ENCODE measurements at places on chromosomes 16 and 17. TPM values are rescaled to one million over a fixed set of nuclear protein-coding genes. Genes with fewer than 3 reads are reported as not detected.

DNA sequence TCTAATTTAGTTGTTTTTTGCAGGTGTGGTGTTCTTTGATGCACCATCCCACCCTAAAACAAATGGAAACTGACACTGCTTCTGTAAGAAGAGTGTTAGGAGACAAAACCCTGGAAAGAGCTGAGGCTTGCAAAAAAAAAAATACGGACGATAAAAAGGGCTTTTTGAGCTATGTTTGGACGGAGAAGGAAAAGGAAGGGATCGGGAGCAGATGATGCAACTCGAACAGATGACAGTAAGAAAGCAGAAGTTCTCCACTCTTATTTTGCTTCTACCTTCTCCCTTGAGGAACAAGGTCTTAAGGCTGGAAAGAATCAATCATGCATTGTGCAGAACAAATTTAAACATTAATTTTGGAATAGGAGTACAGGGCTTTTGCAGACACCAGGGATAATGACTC lies 136.7 kb downstream of the MAF start:
- H3K27ac ChIP-seq = no peak overlapping the region
- H3K27me3 ChIP-seq = no peaks in the 10 kb centered on the region
- H3K4me3 ChIP-seq = no peak overlapping the region
- no peaks in the 10 kb centered on the region for H3K36me3 ChIP-seq
- no peaks in the 10 kb centered on the region for H3K4me1 ChIP-seq

GRCh38 chr16:53058882-53059281 lies 4.1 kb downstream of the CHD9 start:
- H3K4me1 ChIP-seq = peaks cover 29% of the 10 kb centered on the region
- no peaks in the 10 kb centered on the region for H3K27me3 ChIP-seq
- peak overlapping the region; percentile 42 for H3K27ac ChIP-seq
- no peak for DNase-seq

- H3K27me3 ChIP-seq = no peaks in the 10 kb centered on the region
- DNase-seq = no peak
- H3K4me1 ChIP-seq = peaks cover 13% of the 10 kb centered on the region
These were observed 2.9 kb downstream of the GSDMB start for GRCh38 chr17:39915559-39915958.

- H3K27me3 ChIP-seq = peaks cover 37% of the 10 kb centered on the region
- no peak overlapping the region for H3K27ac ChIP-seq
- no peaks in the 10 kb centered on the region for H3K4me1 ChIP-seq
- H3K36me3 ChIP-seq = no peaks in the 10 kb centered on the region
These were observed 13.9 kb downstream of the NGFR start for GRCh38 chr17:49508866-49509587.

DNA sequence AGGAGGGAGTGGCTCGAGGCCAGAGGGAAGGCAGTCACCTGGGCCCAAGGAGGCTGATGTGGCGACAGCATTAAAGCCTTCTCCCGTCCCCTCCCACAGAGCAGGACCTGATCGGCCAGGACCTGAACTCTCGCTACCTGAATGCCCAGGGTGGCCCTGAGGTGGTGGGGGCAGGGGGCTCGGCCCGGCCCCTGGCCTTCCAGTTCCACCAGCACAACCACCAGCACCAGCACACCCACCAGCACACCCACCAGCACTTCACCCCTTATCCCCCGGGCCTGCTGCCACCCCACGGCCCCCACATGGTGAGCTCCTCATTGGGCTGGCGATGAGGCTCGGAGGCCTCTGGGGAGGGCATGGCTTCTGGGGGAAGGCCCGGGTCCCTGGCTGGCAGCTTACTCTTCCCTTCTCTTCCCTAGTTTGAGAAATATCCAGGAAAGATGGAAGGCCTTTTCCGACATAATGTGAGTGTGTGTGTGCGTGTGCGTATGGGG lies 6.4 kb downstream of the FBRS start:
- peaks cover 18% of the 10 kb centered on the region for H3K4me1 ChIP-seq
- no peaks in the 10 kb centered on the region for H3K27me3 ChIP-seq
- DNase-seq = no peak
- no peak overlapping the region for H3K4me3 ChIP-seq
- H3K27ac ChIP-seq = no peak overlapping the region

DNA sequence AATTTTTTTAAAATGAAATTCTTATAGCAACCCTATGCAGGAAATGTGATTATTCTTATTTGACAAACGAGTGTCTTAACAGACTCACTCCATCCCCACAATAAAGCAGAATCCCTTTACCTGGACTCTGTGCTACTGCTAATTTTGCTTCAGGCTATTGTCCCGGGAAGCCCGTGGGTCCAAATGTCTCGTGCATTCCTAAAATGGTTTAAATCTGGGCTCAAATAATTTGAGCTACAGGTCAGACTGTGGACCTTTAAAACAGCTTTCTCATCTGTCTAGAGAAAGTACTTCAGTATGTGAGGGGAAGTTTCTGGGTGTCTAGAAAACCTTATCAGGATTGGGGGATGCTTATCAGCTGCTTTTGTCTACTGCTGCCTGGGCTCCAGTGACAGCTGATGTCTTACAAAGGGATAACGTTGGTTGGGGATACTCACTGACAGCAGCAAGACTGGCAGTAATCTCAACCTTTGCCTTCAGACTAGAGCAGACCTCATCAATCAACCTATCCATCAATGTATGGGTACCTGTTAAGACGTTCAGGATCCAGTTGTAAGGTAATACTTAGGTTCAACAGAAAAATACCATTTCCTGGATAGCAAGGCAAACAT lies 197.9 kb upstream of the CDH11 start:
- H3K4me1 ChIP-seq = no peaks in the 10 kb centered on the region
- H3K27me3 ChIP-seq = no peaks in the 10 kb centered on the region
- H3K36me3 ChIP-seq = no peaks in the 10 kb centered on the region
- H3K4me3 ChIP-seq = no peak overlapping the region

- peak; percentile 15 for DNase-seq
- no peak overlapping the region for H3K27ac ChIP-seq
- no peak overlapping the region for H3K4me3 ChIP-seq
- H3K27me3 ChIP-seq = peaks cover 9% of the 10 kb centered on the region
These were observed 3.2 kb upstream of the NLRP1 start for GRCh38 chr17:5587438-5588032.

GRCh38 chr17:63434951-63435571 lies 11.0 kb downstream of the CYB561 start:
- DNase-seq = peak; percentile 83
- no peaks in the 10 kb centered on the region for H3K27me3 ChIP-seq
- peaks cover 58% of the 10 kb centered on the region for H3K4me1 ChIP-seq

GRCh38 chr16:75644240-75645012 lies 3.0 kb downstream of the KARS1 start:
- peaks cover 27% of the 10 kb centered on the region for H3K4me1 ChIP-seq
- no peaks in the 10 kb centered on the region for H3K36me3 ChIP-seq
- H3K27me3 ChIP-seq = no peaks in the 10 kb centered on the region
- DNase-seq = no peak

DNA sequence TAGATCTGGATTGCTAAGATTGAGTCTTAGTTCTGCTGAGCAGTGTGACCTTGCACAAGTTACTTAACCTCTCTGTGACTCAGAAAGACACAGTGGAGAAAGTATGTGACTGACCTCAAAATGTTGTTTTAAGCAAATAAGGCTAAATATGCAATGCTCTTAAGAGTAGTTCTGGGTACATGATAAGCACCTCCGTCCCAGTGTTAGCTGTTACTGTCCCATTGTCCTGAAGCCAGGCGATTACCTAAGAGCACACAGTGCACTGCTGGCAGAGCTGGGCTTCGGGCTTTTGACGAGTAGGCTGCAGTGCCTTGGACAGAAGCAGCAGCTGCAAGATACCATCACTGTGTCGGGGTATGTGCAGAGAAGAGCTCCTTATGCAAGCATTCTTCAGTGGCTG lies 32.7 kb upstream of the FOXF1 start:
- H3K4me3 ChIP-seq = no peak overlapping the region
- H3K27me3 ChIP-seq = no peaks in the 10 kb centered on the region
- DNase-seq = no peak
- peaks cover 6% of the 10 kb centered on the region for H3K4me1 ChIP-seq

Gene IRF8
- total RNA-seq = 37.5 TPM

Gene ABCA5
- total RNA-seq = 137 TPM

Gene ODAD4
- not detected for total RNA-seq

Gene GCGR
- not detected for total RNA-seq

Gene MSLN
- 10.3 TPM for total RNA-seq

Gene LGALS9
- 323 TPM for total RNA-seq

Data from transverse colon (tissue), 4 donors.